ENCODE measurements at places on chromosomes 2 and 18.
A peak's percentile ranks its signal among the peaks of the same experiment; 100 is the strongest.

- DNase-seq: no peak
Observed at GRCh38 chr2:128613351-128613750, 294.7 kb upstream of the HS6ST1 start.

DNA sequence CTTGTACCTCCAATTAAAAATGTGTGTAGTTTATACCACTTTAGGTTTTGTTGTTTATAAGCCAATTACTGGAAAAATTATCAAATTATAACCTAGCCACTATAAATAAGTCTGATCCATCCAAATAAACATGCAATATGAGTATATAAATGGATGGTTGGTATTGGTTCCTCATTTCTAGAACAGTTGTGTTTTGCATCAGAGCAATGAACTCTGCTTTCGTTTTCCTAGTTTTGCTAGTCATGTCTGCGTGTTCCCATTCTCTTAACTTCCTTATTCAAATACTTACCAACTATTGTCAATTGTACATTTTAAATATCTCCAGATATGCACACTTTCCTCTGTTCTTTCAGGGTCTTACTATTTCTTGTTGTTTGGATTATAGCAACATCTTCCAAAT, 641.7 kb downstream of the NR4A2 start:
- no peak for DNase-seq

DNA sequence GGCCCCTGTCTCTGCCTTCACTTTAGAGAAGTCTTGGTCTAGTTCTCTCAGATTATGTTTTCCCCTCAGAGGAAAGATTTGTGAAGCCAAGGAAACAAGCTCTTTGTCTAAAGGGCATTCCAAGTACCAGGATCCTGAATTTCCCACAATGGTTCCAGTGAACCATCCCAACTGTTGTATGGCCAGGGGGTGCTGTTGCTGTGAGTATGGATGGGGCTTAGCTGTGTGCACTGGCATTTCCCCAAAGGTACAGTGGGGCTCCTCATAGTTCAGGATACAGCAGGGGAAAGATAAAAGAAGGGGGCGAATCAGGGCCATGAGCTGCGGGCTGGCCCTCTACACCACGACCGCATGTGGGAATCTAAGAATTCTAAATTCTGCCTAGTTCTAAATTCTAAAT, 1154.0 kb upstream of the FANCL start:
- no peak for DNase-seq

GRCh38 chr18:22977847-22978701, 44.9 kb downstream of the RBBP8 start:
- no peak for DNase-seq

- no peak for DNase-seq
Observed at GRCh38 chr2:78439122-78439521, 586.4 kb upstream of the REG3G start.

GRCh38 chr18:48163738-48164115, 233.3 kb upstream of the SMAD2 start:
- DNase-seq: no peak

GRCh38 chr2:156434461-156435291, 1.5 kb upstream of the GPD2 start:
- no peak for DNase-seq

GRCh38 chr2:16218625-16219024, 278.3 kb downstream of the MYCN start:
- no peak for DNase-seq

- DNase-seq: peak; percentile 41
Observed at GRCh38 chr2:158505448-158505934, 48.7 kb downstream of the PKP4 start.

DNA sequence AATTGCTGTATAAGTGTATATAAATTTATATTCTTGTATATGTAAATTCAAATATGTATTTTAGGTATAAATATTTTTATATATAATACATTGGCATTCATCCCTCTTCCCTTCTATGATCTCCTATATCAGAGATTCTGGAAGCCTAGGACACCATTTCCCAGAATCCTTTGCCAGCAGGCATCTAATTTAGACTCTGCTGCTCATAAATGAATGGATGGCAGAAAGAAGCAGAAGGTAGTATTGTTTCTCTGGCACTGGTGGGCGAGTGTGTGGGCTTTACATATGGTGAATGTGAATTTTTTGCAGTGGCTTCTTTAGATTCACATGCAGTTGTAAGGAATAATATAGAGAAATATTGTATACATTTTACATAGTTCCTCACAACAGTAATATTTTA, 215.2 kb upstream of the THSD7B start:
- DNase-seq: no peak

GRCh38 chr2:157261199-157261782, 3.8 kb downstream of the GALNT5 start:
- DNase-seq: peak; percentile 77

- DNase-seq: no peak
Observed at GRCh38 chr2:238651306-238652052, 196.4 kb upstream of the TWIST2 start.

DNA sequence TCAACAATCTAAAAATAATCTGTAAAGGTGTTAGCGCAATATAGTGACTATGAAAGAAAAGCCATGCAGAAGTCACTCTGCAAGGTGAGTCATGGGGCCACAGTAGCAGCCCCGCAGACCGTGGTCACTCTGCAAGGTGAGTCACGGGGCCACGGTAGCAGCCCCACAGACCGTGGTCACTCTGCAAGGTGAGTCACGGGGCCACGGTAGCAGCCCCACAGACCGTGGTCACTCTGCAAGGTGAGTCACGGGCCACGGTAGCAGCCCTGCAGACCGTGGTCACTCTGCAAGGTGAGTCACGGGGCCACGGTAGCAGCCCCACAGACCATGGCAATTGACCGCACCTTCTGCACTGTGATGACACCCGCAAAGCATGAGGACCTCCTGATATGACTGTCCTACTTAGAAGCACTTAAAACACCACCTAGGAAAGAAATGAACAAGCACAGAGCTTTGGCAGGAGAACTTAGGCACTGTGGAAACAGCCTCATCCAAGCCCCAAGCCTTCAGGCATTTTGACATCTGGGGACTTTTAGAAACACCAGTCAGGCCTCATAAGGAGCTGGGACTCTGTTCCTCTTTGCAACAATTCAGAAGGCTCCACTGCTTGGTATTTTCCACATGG, 70.1 kb downstream of the LDLRAD4 start:
- DNase-seq: no peak

GRCh38 chr2:74703373-74703772, 49.3 kb downstream of the SEMA4F start:
- DNase-seq: no peak

DNA sequence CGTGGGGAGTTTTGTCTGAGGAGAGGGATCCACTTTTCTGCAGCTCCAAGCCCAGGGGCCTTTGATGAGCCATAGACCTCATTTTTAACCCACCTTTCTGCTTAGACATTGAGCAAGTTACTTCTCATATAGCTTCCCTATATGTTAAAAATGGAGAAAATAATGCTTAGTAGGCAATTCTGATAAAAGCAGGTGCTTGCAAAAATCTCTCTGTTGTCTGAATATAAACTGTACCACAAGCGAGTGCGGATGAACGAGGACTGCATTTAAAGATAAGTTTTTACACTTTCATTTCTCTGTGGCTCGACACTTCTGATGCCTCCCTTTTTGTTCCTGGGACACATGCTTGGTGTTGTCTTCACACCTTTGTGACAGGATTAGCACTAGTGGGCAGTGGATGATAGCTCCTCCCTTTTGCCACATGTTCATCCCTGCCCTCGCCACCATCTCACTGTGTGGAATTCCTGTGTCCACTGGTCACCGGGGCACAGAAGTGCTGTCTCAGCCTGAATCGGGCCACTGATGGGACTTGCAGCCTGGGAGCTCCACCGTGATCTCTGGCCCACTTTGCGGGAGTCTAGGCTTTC, 1.6 kb downstream of the TYMS start:
- DNase-seq: peak; percentile 58

DNA sequence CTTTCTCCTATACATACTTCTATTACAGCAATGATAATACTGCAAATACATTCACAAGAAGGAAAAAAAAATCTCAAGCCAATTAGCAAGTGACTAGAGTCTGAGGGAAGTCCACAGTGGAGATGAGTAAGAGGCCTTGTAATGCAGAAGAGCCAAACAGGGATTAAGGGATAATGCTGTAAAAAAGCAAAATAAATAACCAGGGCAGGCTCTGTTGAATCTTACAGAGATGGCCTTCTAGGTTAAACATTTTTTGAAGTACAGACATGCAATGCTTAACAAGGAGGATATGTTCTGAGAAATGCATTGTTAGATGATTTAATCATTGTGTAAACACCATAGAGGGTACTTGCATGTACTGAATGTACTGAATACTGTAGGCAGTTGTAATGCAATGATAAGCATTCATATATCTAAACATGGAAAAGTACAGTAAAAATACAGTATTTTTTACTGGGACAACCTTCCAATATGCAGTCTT, 122.1 kb upstream of the RMDN2 start:
- no peak for DNase-seq

DNA sequence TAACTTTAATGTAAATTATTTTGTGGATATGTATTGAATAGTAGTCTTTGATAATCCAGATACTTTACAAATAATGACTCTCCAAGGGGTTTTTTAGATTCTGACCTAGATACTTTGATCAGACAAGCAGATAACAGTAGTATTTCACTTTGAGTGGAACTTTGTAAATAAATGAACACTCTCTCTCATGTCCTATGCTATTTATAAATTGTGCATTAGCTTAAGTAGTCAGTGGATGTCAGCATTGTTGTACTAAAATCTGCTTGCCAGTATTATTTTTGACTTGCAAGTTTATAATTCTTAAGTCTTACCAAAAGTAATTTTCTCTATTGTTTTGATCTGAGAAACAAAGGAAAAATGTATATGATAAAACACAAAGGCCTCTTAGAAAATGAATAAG, 1113.1 kb upstream of the NRXN1 start:
- DNase-seq: no peak

DNA sequence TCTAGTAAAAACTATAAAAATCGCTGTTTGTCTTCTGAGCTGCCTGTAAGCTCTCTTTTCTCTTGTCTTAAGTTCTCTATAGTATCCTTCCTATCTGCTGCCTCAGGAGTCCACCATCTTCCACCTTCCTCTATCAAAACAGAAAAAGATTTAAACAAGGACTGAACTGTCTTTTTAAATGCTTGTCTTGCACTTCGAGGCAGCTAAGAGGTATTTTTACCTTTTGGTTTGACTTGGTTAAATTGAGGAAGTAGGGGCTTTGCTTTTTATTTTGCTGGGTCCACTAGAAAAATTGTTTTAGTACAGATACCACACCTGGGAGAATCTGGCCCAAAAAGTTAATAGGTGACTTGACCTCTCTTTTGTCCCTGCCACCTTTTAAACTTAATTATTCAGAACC, 12.2 kb downstream of the SESTD1 start:
- no peak for DNase-seq

GRCh38 chr2:238644095-238645081, 203.5 kb upstream of the TWIST2 start:
- DNase-seq: no peak

DNA sequence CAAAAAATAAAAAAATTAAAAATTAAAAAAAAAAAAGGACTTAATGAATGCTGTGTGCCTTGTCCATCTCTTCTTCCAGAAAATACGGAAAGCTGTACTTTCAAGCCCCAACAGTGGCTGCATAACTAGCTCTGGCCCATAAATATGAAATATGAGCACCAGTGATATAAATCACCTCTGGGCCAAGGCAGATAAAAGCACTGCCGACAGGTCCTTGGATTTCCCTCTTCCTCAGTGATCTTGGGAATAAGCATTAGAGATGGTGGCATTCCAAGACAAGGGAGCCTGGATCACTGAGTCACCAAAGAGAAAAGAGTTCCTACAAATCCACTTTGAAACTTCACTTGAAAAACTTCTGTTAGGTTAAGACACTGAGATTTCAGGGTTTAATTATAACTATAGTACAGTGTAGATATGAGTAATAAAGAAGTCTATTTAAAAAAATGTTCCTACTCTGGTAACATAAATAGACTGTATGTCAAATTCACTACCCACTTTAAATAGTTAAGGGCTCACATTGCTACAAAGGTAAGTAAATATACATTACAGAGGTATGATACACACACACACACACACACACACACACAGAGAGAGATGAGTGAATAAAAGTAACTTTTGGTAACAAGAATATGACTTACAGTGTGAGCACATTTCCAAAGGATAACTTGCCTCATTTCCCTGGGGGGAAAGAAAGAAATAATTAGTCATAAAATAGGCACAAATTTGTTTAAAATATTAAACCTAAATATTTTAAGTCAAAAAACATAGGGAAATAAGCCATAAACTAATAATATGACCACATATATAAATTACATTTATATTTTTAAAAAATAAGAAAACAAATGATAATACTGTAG, 35.6 kb downstream of the PPP3R1 start:
- DNase-seq: no peak

DNA sequence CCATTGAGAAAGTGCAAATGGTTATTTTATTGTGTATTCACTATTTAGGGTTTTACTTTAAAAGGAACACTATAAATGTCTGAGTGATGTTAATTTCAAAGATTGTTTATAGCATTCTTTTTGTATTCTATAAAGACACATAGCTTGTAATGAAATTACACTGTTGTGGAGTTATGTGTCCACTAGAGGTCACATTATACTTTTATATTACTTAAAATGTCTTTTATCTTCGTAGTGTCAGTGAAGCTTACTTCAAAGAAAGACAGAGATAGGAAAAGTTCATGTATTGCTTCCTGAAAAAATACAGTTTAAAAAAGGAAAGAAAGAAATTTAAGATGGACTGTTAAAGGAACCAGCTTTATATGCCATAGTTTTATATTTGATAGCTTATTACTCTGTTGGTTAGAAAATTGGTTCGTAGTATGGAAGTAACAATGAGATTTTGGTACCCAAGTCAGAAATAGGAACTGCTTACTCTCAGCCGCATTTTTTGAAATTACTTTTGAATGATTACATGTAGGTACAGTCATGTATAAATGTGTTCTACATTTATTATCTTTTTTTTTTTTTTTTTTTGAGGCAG, 20.5 kb downstream of the APLF start:
- no peak for DNase-seq

DNA sequence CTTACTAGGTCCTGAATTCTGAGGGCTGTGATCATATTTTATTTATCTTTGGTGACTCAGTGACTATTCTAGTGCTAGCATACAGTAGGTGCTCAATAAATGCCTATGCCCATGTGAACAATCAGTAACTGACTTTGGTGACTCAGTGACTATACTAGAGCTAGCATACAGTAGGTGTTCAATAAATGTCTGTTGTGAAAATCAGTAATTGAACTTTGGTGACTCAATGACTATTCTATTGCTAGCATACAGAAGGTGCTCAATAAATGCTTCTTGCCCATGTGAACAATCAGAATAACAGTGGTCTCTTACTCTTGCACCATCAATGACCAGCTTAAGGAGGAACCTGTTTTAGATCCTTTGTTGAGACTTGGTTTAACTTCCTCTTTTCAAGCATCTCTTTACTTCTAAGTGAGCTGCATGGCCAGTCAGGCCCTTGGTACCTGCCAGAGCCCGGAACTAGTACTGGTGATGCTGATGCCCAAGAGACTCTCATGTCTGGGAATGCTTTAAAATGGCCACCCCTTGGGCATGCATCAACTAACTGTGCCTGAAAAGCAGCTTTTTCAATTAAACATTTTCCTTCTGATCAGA, 214.9 kb upstream of the SPRED2 start:
- no peak for DNase-seq

GRCh38 chr2:236175548-236176150, 7.5 kb upstream of the GBX2 start:
- DNase-seq: no peak

GRCh38 chr2:240876475-240877251, 8.0 kb downstream of the AGXT start:
- DNase-seq: no peak

GRCh38 chr2:199384043-199384442, 73.7 kb downstream of the SATB2 start:
- DNase-seq: no peak
